ENCODE measurements at places on chromosomes 11 and 22.
A peak's percentile ranks its signal among the peaks of the same experiment; 100 is the strongest.

DNA sequence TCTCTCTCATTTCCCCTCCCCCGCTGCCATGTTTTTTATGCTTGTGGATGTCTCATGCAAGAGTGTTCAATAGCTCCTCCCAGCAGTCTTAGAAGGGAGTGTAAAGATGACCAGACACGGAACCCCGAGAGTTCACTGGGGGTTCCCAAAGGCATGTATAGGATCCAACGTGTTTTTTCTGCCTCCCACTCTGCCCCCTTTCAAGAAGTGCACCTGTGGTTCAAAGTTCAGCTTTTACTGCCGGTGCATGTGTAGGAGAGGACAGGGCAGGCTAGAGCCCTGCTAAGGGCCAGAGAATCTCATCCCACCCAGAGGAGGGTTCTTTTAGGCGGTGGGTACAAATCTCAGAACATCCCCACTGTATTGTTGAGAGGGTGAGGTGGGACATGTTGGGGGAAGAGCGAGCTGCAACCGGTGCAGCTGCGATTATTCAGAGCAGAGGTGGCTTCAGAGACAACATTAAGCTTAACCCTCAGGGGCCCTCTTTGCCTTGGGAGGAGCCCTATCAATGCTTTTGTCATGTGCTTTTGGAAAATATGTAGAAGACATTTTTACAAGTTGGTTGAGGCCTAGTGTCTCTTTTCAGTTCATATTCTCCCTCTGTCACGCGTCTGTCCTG lies 14.5 kb downstream of the MIF start:
- no peak for DNase-seq

GRCh38 chr22:46057246-46058090 lies 80.5 kb upstream of the WNT7B start:
- DNase-seq = no peak

DNA sequence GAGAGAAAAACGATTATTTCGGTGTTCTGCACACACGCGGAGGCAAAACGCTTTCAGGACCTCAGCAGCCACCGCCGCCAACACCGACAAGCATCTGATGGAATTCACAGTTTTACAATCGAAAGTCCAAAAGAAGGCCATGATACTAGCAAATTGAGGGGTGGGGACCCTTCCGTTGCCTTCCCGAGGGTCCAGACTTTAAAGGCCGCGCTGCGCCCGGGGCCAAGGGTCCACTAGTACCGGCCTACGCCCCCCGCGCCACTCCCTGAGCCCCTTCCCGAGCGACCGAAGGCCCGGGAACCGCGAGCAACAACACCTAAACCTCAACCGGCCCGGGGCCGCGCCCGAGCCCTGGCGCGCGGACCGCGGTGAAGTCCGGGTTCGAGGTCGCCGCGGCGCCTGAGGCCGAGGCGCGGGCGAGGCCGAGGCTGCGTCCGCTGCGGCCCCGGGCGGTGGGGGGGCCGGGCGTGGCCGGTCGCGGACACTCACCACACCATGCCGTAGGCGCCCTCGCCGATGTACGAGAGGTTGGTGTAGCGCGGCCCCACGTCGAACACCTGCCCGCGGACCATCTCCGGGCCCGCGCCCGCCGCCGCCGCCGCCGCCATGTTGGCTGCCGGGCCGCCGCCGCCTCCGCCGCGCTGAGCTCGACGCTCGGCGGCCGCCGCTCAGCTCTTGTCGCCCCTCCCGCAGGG lies 465 bp downstream of the MAPK1 start:
- DNase-seq = peak; percentile 22

GRCh38 chr11:69444381-69445130 lies 36.9 kb upstream of the LINC01488 start:
- no peak for DNase-seq

- DNase-seq = no peak
Observed at GRCh38 chr11:19777039-19777376, 64.4 kb downstream of the NAV2 start.

DNA sequence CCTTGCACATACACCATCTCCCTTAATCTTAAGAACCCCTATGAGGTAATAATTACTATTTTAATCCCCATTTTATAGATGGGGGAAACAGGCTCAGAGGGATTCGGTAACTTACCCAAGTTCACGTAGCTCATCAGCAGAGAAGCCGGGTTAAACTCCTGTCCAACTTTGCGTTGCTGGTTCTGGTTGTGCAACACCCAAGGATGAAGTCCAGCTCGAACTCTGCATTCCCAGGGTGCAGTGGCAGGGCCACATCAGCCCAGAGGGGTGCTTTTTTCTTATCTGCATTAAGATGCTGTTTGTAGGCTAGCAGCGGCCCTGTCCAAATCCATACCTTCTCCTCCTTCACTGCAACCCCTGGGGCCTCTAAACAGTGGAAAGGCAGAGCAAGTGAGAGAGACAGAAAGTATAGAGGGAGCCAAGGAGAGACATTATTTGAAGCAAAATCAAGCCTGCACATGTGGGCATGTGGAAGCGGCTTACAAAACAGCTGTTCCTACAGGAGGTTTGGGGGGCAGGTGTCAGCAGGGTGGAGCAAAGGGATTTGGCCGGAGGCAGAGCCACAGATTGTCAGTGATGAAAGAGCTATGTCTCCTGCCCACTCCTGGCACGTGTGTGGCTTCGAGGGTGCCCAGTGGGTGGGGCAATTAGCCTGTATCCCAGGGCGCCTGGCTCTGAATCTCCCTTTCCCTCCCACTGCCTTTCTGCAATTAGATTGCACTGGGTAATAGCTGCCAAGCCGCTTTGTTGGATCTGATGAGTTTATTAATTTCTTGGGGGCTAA lies 129.5 kb upstream of the TBCEL start:
- no peak for DNase-seq

DNA sequence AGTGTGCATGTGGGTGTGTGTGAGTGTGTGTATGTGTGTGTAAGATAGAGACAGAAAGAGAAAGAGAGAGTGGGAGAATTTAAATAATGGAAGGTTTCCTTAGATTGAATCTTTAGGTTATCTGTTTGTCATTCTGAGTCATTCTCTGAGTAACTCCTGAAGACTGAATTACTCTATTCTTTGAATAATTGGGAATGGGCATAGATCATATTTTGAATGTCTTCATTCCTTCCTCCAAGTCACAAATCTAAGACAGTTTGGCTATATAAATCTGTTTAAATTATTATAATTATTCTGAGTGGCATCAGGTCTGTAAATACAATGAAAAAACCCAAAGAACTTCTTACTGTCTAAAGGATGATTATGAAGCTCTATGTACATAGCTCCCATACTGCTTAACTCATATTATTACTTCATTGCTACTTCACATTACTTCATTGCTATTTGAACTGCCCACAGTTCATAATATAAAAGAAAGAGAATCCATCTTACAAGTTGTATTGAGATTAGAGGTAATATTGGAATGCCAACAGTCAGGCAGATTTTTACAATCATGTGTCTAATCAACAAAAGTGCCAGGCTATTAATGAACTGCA lies 346.6 kb upstream of the CCDC179 start:
- DNase-seq = no peak

DNA sequence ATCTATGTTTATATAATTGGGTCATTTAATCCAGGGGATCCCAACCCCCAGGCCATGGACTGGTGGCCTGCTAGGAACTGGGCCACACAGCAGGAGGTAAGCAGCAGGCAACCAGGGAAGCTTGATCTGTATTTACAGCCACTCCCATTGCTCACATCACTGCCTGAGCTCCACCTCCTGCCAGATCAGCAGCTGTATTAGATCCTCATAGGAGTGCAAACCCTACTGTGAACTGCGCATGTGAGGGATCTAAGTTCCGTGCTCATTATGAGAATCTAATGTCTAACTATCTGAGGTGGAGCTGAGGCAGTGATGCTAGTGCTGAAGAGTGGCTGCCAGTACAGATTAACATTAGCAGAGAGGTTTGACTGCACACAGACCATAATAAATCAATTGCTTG lies 32.8 kb downstream of the MS4A2 start:
- no peak for DNase-seq

GRCh38 chr22:39925273-39925672 lies 24.4 kb downstream of the GRAP2 start:
- no peak for DNase-seq

DNA sequence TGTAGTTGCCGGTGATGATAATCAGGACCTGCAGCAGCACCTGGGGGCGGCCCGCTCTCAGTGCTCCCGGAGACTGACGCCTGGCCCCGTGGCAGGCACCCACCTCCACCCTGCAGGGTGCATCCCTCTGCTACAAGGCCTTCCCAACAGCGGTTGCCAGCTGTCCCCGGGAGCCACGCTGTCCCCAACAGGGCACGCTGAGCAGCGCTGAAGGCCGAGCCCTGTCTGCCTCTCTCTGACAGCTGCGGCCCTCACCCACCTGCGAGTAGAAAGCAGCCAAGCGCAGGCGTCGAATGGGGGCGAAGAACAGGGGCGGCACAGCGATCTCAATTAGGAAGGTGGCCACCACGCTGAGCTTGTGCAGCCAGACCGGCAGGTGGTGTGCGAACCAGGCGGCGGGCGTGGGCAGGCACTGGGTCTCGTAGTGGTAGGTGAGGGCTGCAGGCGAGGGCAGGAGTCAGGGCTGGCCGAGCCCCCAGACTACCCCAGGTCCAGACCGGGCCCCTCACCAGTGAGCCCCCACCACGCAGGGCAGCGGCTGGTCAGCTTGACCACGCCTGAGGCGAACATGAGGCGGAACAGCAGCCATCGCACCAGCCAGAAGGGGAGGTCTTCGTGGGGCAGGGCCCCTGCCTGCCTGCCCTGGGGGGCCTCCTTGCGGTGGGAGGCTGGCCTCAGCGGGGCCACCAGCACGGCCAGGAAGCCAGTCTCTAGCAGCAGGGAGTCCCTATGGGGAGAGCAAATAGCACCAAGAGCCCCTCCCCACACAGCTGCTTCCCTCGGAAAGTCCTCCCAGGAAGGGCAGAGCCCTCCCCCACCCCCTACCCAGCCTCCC lies 1.5 kb downstream of the LMF2 start:
- DNase-seq = no peak

DNA sequence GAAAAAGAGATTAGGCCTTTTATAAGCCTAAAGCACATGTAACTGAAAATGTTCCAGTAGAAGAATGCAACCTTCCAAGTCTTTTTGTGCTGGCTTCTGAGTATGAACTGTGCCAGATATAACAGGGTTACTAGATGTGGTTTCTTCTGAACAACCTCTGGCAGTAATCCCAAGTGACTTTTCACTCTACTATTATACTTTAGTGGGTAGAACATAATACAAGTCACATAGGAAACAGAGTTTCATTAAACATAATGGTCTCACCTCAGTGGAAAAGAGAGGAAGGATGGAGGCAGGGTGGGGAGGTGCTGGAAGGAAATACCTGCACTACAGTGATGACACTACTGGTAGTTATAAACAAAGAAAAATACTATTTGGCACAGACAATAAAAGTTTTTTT lies 81.3 kb downstream of the PHF21A start:
- DNase-seq = no peak

DNA sequence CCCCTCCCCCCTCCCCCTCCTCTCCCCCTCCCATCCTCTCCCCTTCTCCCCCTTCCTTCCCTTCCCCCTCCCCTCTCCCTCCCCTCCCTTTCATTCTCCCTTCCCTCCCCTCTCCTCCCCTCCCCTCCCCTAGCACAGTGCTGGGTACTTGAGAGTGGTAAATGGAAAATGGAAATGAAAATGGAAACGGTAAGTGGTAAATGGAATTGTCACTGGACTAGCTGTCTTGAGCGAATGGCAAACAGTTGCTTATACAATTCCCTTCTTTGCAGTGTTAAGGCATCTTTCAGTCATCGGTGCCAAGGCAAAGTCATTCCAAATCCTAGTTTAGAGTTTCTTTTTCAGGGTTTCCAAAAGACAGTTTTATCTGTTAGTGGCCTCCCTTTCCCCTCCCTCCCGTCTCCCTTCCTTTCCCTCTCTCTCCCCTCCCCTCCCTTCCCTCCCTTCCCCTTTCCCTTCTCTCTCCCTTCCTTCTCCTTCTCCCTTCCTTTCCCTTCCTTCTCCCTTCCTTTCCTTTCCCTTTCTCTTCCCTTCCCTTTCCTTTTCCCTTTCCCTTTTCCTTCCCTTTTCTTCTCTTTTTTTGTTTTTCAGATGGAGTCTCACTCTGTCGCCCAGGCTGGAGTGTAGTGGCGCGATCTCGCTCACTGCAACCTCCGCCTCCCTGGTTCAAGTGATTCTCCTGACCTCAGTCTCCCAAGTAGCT lies 47.3 kb downstream of the GRAMD1B start:
- DNase-seq = no peak

GRCh38 chr11:111982019-111982464 lies 43.2 kb upstream of the DLAT start:
- peak; percentile 56 for DNase-seq

- DNase-seq = no peak
Observed at GRCh38 chr11:66123902-66124301, 53.8 kb downstream of the PACS1 start.

DNA sequence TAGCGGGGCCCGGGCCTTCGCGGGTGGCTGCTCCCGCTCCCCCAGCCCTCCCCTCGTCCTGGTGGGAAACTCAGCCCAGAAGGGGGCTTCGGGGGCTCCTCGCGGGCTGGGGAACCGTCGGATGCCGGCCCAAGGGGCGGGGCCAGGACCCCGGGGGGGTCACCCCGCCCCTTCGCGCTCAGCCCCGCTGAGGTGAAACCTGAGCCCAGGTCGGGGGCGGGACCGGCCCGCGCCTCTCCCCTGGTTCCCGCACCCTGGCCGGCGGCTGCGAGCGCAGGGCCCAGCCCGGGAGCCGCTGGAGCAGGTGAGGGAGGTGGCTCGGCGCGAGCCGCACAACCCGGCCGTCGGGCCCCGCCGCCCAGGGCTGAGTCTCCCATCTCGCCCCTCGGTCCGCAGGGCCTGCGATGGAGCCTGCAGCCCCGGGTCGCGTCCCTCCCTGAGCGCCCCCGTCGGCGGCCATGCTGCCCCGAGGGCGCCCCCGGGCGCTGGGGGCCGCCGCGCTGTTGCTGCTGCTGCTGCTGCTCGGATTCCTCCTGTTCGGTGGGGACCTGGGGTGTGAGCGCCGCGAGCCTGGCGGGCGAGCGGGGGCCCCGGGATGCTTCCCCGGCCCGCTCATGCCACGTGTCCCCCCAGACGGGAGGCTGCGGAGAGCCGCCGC lies at the start of gene LARGE2:
Gene LARGE2, plus strand, starts transcription at position 232 of the 658 bp plus-strand sequence. Its CDS starts 227 bp downstream, at position 459.
- DNase-seq = peak; percentile 41

DNA sequence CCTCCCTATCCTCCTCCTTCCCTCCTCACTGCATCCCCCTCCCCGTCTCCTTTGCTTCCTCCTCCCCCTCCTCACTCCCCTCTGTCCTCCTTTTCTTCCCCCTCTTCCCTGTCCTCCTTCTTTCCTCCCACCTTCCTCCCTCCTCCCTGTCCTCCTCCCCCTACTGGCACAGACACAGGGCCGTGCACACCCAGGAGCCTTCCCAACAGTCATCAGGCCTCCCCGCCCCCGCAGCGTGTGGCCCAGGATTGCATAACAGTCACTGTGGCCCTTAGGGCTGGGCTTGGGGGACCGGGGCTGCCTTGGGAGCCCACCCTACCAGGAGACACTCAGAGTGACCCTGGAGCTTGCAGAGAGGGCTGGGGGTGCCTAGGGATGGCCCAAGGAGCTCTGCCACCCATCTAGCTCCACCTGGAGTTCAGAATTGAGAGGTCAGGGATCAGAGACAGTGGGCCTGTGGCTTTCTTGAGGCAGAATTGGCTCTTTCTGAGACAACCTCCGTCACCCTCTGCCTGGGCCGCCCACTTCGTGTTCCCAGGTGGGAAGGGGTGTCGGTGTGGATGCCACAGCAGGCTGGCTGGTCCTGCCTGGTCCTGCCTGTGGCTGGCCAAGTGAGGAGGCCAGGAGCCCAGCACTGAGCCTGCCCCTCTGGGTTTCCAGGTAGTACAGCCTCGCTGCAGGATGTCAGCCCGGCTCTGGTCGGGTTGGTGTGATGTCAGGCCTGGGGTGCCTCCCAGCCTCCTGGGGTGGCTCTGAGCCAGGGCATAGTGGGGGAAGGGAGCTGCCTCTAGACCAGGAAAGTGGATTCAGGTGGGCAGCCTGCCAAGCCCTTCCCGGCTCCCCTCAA lies 1.6 kb downstream of the SPI1 start:
- DNase-seq = no peak

Data from activated CD8-positive, alpha-beta memory T cell treated with anti-CD3 and anti-CD28 coated beads, Interleukin-2, amount 50 U/mL, for 4 hours (primary cell).